ENCODE measurements at places on chromosomes 12 and 14. TPM values are rescaled to one million over a fixed set of nuclear protein-coding genes. Genes with fewer than 3 reads are reported as not detected.

- H3K27me3 ChIP-seq, result no peaks in the 10 kb centered on the region
- no peaks in the 10 kb centered on the region for H3K36me3 ChIP-seq
- H3K4me3 ChIP-seq, result no peak overlapping the region
- H3K27ac ChIP-seq, result no peak overlapping the region
- no peak for DNase-seq
Measured at GRCh38 chr12:120012067-120012621, 23.1 kb downstream of the BICDL1 start.

- peak overlapping the region; percentile 62 for H3K4me3 ChIP-seq
- peak overlapping the region; percentile 90 for H3K27ac ChIP-seq
- H3K4me1 ChIP-seq, result peaks cover 20% of the 10 kb centered on the region
- DNase-seq, result no peak
Measured at GRCh38 chr12:116818341-116818856, 62.8 kb downstream of the HRK start.

- H3K4me1 ChIP-seq, result no peaks in the 10 kb centered on the region
- no peaks in the 10 kb centered on the region for H3K27me3 ChIP-seq
- no peak for DNase-seq
- H3K27ac ChIP-seq, result no peak overlapping the region
- H3K4me3 ChIP-seq, result no peak overlapping the region
- H3K36me3 ChIP-seq, result no peaks in the 10 kb centered on the region
Measured at GRCh38 chr12:22377731-22378496, 43.4 kb upstream of the ST8SIA1 start.

PTCSC3 gene
- not detected for total RNA-seq

NUBPL gene
- total RNA-seq, result 6.4 TPM

DNA sequence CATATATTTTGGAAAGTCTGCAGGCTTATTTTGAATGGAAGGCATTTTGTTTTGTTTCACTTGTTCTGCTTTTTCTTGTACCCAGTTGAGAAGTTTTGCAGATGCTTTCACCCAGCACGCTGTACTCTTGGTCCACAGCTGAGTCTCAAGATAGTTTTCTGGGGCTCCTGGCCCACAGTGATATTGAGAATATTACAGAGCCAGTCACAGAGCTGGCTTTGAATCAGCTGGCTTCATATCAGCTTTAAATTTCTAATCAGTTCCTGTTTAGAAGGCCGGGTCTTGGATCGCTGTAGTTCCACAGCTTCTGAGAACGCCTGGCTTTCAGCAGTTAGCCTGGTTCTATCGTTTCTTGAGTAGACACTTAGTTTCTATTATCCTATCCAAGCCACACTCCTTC lies 32.5 kb upstream of the PARP11 start:
- H3K4me1 ChIP-seq, result no peaks in the 10 kb centered on the region
- H3K27me3 ChIP-seq, result no peaks in the 10 kb centered on the region
- H3K36me3 ChIP-seq, result no peaks in the 10 kb centered on the region
- H3K4me3 ChIP-seq, result no peak overlapping the region
- H3K27ac ChIP-seq, result no peak overlapping the region

GRCh38 chr12:591167-592023 lies 71.8 kb downstream of the NINJ2 start:
- no peak for DNase-seq
- H3K4me1 ChIP-seq, result peaks cover 25% of the 10 kb centered on the region
- no peaks in the 10 kb centered on the region for H3K36me3 ChIP-seq
- no peak overlapping the region for H3K27ac ChIP-seq
- no peaks in the 10 kb centered on the region for H3K27me3 ChIP-seq

DNA sequence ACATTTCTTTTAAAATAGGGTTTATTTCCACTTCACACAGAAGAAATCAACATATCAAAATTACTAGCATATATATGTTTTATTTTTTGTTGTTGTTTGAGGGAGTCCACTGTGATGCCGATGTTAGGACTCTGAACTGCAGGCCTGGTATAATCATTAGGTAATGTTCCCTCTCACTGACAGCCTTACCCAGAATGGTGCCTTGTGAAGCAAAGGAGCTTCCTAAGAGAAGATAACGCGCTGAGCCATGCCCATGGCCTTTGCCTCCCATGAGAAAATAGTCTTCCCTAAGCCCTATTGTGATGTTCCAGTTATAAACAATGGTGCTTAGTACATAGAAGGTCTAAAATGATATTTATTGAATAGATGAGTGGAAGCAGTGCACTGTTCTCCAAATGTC lies 12.0 kb downstream of the GNG2 start:
- H3K36me3 ChIP-seq, result no peaks in the 10 kb centered on the region
- H3K4me1 ChIP-seq, result peaks cover 7% of the 10 kb centered on the region
- no peak overlapping the region for H3K4me3 ChIP-seq
- DNase-seq, result no peak
- H3K27me3 ChIP-seq, result no peaks in the 10 kb centered on the region
- H3K27ac ChIP-seq, result no peak overlapping the region

- H3K27me3 ChIP-seq, result no peaks in the 10 kb centered on the region
- H3K36me3 ChIP-seq, result no peaks in the 10 kb centered on the region
- H3K4me3 ChIP-seq, result no peak overlapping the region
- no peak overlapping the region for H3K27ac ChIP-seq
- no peaks in the 10 kb centered on the region for H3K4me1 ChIP-seq
Measured at GRCh38 chr12:47473091-47473490, 232.7 kb downstream of the RPAP3 start.

- H3K4me1 ChIP-seq, result no peaks in the 10 kb centered on the region
- H3K36me3 ChIP-seq, result no peaks in the 10 kb centered on the region
- DNase-seq, result no peak
- H3K4me3 ChIP-seq, result no peak overlapping the region
- H3K27ac ChIP-seq, result no peak overlapping the region
Measured at GRCh38 chr12:46043972-46044520, 53.7 kb upstream of the SCAF11 start.

DNA sequence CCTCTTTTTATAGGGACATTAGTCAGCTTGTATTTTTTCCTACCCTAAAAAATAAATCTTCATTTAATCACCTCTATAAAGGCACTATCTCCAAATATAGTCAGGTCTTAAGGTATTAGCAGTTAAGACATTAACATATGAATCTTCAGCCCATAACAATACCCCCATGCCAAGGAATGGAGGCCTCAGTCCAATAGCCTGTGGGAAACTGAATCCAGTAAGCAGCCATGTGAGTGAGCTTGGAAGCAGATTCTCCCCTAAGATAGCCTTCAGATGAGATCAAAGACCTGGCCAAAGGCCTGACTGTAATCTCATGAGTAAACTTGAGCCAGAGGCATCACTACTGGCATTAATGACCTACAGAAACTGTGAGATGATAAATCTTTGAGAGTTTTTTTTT lies 232.1 kb upstream of the SYT10 start:
- H3K27ac ChIP-seq, result no peak overlapping the region
- H3K4me3 ChIP-seq, result no peak overlapping the region
- no peaks in the 10 kb centered on the region for H3K27me3 ChIP-seq
- H3K36me3 ChIP-seq, result no peaks in the 10 kb centered on the region
- DNase-seq, result no peak
- H3K4me1 ChIP-seq, result no peaks in the 10 kb centered on the region

DNA sequence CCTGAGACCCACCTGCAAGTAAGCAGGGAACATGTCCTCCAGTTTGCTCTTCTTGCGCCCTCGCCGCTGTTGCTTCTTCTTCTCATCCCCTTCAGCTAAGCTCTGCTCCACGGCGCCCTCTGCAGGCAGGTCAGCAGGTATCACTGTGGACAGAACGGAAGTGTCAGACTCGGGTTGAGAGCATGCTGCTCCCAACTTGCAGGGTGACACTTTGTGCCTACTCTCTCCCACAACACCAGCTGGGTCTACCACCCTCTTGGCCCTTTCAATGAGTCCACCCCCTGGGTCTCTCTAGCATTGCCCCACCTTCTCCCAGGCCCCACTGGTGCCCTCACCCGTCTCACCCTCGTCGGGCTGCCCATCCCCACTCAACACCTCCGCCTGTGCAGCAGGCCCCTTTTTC lies 16.7 kb downstream of the KMT2D start:
- H3K4me1 ChIP-seq, result no peaks in the 10 kb centered on the region
- no peak overlapping the region for H3K27ac ChIP-seq
- H3K36me3 ChIP-seq, result peaks cover 100% of the 10 kb centered on the region
- no peak for DNase-seq

GRCh38 chr12:12333407-12334366 lies 16.4 kb downstream of the MANSC1 start:
- peak overlapping the region; percentile 22 for H3K27ac ChIP-seq
- peaks cover 44% of the 10 kb centered on the region for H3K4me1 ChIP-seq
- H3K36me3 ChIP-seq, result no peaks in the 10 kb centered on the region
- no peak for DNase-seq

P2RX2 gene
- 8.0 TPM for total RNA-seq

ZBTB42 gene
- total RNA-seq, result 10.3 TPM

GRCh38 chr14:89644641-89645040 lies 227.6 kb upstream of the FOXN3 start:
- H3K4me3 ChIP-seq, result no peak overlapping the region
- DNase-seq, result no peak
- no peaks in the 10 kb centered on the region for H3K4me1 ChIP-seq
- H3K27me3 ChIP-seq, result no peaks in the 10 kb centered on the region
- no peak overlapping the region for H3K27ac ChIP-seq

- peaks cover 24% of the 10 kb centered on the region for H3K4me1 ChIP-seq
- no peaks in the 10 kb centered on the region for H3K27me3 ChIP-seq
- peaks cover 11% of the 10 kb centered on the region for H3K36me3 ChIP-seq
- DNase-seq, result no peak
- peak overlapping the region; percentile 86 for H3K4me3 ChIP-seq
Measured at GRCh38 chr14:45133683-45134050, 614 bp downstream of the FKBP3 start.

OR10P1 gene
- not detected for total RNA-seq

DNA sequence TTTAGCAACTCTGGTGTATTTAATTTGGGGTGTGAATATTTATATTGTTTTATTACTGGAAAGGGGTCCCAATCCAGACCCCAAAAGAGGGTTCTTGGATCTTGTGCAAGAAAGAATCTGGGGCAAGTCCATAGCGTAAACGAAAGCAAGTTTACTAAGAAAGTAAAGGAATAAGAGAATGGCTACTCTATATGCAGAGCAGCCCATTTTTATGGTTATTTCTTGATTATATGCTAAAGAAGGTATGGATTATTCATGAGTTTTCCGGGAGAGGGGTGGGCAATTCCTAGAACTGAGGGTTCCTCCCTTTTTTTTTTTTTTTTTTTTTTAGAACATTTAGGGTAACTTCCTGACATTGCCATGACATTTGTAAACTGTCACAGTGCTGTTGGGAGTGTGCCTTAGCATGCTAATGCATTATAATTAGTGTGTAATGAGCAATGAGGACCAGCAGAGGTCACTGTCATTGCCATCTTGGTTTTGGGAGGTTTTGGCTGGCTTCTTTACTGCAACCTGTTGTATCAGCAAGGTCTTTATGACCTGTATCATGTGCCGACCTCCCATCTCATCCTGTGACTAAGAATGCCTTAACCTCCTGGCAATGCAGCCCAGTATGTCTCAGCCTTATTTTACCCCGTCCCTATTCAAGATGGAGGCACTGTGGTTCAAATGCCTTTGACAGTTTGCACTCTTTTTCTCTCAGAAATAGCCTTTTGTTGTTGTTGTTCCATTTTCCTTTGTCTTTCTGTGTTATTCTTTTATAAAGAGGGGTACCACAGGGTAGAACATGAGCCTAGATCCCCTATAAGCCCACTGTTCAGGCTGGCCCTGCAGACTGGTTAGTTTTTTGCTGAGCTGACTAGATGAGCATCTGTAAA lies 75.5 kb upstream of the DCD start:
- H3K36me3 ChIP-seq, result no peaks in the 10 kb centered on the region
- H3K4me3 ChIP-seq, result no peak overlapping the region
- H3K27me3 ChIP-seq, result no peaks in the 10 kb centered on the region
- no peak overlapping the region for H3K27ac ChIP-seq
- H3K4me1 ChIP-seq, result no peaks in the 10 kb centered on the region

LRRC43 gene
- total RNA-seq, result not detected

- no peak overlapping the region for H3K27ac ChIP-seq
- no peaks in the 10 kb centered on the region for H3K27me3 ChIP-seq
- H3K4me1 ChIP-seq, result no peaks in the 10 kb centered on the region
- H3K4me3 ChIP-seq, result no peak overlapping the region
- no peak for DNase-seq
Measured at GRCh38 chr12:3950714-3951320, 77.6 kb upstream of the PARP11 start.

DNA sequence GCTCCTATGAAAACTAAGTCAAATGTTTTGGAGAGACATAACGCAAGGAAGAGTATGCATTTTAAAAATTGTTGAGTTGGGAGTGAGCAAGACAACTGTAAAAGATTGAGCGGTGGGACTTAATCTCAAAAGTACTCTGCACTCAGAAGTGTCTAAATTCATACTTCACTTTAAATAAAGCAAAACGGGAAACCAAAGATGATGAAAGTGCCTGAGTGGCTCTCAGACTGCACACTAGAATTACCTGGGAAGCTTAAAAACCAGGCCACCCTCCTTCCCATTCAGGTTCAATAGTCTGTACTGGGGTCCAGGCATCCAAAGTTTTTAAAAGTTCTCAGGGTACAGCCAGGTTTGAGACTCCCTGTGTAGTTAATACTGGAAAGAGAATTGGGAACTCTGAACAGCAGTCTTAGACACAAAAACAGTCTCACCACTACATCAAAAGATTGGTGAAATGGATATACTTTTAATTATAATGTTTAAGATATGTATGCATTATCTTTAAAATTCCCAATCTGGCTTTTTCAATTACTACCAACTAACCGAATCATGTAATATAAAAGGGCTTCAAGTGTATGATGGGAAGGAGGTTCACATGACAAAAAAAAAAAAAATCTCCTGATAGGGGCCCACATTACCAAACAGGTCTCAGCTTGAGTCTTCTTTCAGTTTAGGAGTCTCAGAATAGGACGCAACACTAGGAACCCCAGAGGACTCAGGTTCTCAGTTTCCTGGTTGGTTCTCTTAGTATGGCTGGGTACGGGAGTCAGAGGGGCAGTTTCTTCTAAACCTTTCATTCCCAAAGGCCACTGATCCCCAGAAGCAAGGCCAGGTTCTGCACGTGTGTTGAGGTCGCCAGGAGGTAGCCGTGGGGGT lies 1.0 kb downstream of the HOMEZ start:
- H3K36me3 ChIP-seq, result peaks cover 17% of the 10 kb centered on the region
- H3K27me3 ChIP-seq, result no peaks in the 10 kb centered on the region
- DNase-seq, result no peak
- H3K27ac ChIP-seq, result peak overlapping the region; percentile 100

GRCh38 chr12:102423462-102423861 lies 56.9 kb downstream of the IGF1 start:
- no peak overlapping the region for H3K27ac ChIP-seq
- DNase-seq, result no peak
- H3K4me3 ChIP-seq, result no peak overlapping the region
- H3K36me3 ChIP-seq, result no peaks in the 10 kb centered on the region
- H3K4me1 ChIP-seq, result peaks cover 25% of the 10 kb centered on the region

- no peak overlapping the region for H3K27ac ChIP-seq
- H3K27me3 ChIP-seq, result no peaks in the 10 kb centered on the region
- peaks cover 2% of the 10 kb centered on the region for H3K4me1 ChIP-seq
- no peak overlapping the region for H3K4me3 ChIP-seq
- no peaks in the 10 kb centered on the region for H3K36me3 ChIP-seq
Measured at GRCh38 chr14:54706769-54707168, 139.8 kb downstream of the SAMD4A start.

- DNase-seq, result no peak
- no peaks in the 10 kb centered on the region for H3K36me3 ChIP-seq
- H3K27me3 ChIP-seq, result no peaks in the 10 kb centered on the region
- H3K27ac ChIP-seq, result no peak overlapping the region
Measured at GRCh38 chr12:94534774-94535509, 75.3 kb upstream of the CEP83 start.

GRCh38 chr12:129009833-129010622 lies 156.8 kb downstream of the GLT1D1 start:
- no peak overlapping the region for H3K4me3 ChIP-seq
- no peaks in the 10 kb centered on the region for H3K27me3 ChIP-seq
- no peak overlapping the region for H3K27ac ChIP-seq
- DNase-seq, result no peak
- no peaks in the 10 kb centered on the region for H3K36me3 ChIP-seq
- no peaks in the 10 kb centered on the region for H3K4me1 ChIP-seq

TMED8 gene
- total RNA-seq, result 8.7 TPM

OR10G2 gene
- not detected for total RNA-seq

Measured in esophagus squamous epithelium (tissue), 5 donors.